Germinal center (tissue), 1 donor: ENCODE measurements at places on chromosomes 7 and 10.

DNA sequence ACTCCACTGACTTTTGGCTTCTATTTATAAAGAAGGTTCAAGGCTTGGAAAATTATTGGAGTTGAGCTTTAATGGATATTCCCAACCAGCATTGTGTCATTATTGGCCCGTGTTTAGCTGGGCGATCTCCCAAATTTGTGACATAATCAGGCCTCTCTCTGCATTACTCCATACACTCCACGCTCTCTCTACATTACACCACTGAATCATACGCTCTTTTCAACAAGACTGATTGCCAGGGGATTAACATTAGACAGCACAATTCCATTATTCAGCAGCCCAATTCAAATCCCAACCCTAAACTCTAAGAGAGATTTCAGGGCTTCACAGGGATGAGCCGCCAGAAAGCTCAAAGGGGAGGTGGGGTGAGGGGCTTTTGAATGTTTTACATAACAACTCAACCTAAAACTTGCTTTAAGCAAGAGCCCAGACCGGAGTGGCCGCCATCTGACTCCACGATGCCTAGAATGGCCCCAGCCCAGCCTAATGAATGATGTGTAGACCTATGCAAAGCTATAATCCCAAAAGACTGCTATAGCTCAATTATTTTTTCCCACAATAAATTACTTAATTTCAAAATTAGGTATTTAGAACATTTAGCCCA, 61.8 kb downstream of the FGFR2 start:
- no peak for DNase-seq

- peak; percentile 8 for DNase-seq
Measured at GRCh38 chr10:113960617-113961181, 83.0 kb upstream of the ADRB1 start.

- DNase-seq: no peak
Measured at GRCh38 chr10:103783681-103784080, 71.7 kb downstream of the SH3PXD2A start.

DNA sequence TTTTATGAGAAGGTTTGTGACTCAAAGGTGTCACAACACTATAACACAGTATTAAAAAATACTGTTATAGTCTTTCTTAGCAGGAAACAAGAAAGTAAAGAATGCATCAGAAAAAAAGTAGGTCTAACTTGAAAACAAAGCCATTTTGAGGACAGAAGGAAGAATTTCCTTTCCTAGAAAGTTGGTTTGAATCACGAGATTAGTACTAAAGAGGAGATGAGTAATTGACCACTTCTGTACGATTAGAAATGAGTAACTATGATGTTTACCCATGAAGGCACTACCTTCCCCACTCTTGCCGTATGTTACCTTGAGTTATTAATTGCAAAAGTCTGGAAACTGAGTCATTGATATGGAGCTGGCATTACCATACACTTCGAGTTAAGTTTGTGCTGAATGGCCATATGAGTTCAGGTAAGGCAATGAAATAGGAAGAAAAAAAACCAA, 65.2 kb downstream of the FAM185A start:
- no peak for DNase-seq

GRCh38 chr10:49651039-49651835, 28.2 kb upstream of the C10orf53 start:
- no peak for DNase-seq

DNA sequence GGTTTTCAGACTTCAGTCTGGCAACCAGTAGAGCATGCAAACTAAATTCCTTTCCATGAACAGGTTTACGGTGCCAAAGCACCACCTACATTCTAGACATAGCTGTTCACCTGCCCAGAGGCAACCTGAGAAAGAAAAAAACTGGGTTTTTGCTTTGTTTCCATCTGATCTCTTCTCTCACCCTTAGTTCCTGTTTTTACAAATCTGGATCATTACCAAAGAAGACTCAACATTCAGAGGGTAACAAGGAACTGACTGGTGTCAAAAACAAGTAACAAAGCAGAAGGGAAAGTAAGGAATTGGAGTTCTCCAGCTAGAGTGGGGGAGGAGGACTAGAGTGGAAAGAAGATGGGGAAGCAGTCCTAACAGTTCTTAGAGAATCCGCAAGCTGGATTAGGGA, 36.4 kb downstream of the CPVL start:
- DNase-seq: no peak

GRCh38 chr7:42128703-42129102, 108.3 kb downstream of the GLI3 start:
- no peak for DNase-seq

- DNase-seq: no peak
Measured at GRCh38 chr10:8338177-8338766, 283.8 kb downstream of the GATA3 start.

GRCh38 chr10:71737001-71737833, 17.6 kb upstream of the C10orf105 start:
- no peak for DNase-seq

DNA sequence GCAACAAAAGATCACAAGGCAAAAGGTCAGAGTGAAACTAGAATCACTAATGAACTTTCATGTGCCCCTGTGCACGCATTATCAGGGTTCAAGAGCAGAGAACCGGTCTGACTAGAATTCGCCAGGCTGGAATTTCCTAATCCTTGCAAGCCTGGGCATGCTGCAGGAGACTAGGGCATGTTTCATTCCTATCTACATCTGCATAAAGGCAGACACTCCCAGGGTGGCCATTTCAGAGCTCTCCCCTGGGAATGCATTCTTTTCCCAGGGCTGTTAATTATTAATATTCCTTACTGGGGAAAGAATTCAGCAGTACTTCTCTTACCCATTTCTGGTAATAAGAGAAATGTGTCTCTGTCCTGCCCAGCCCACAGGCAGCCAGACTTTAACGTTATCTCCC, 90.5 kb downstream of the CDC14C start:
- no peak for DNase-seq

- DNase-seq: no peak
Measured at GRCh38 chr10:2659660-2660209, 407.6 kb upstream of the PFKP start.

DNA sequence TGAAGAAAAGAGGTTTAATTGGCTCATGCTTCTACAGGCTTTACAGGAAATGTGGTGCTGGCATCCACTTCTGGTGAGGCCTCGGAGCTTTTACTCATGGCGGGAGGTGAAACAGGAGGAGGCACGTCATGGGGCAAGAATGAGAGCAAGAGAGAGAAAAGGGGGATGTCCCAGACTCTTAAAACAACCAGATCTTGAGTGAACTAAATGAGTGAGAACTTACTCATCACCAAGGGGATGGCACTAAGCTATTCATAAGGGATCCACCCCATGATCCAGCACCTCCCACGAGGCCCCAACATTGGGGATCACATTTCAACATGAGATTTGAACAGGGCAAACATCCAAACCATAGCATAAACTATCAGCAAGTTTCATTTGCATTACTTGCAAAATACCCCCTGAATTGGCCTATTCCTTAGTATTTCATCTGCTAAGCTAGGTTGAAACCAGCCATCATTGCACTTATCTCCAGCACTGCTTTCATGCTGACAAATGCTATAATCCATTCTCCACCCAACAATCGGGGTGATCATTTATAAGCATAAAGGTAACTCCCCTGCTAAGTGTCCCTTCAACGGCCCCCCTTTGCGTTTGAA, 179.0 kb downstream of the NOC3L start:
- no peak for DNase-seq

DNA sequence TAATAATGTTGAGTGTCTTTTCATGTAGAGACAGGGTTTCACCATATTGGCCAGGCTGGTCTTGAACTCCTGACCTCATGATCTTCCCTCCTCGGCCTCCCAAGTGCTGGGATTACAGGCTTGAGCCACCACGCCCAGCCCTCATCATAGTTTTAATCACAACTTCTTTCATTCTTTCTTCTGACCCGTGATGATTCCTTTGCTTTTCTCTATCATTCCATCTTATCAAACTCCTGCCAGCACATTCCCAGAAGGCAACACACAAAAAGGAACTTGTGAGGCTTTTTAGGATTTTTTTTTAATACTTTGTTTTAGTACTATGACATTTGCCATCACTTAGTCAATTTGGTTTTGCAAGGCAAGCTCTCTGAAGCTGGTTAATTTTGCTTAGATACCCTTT, 77.5 kb upstream of the MEOX2 start:
- no peak for DNase-seq

DNA sequence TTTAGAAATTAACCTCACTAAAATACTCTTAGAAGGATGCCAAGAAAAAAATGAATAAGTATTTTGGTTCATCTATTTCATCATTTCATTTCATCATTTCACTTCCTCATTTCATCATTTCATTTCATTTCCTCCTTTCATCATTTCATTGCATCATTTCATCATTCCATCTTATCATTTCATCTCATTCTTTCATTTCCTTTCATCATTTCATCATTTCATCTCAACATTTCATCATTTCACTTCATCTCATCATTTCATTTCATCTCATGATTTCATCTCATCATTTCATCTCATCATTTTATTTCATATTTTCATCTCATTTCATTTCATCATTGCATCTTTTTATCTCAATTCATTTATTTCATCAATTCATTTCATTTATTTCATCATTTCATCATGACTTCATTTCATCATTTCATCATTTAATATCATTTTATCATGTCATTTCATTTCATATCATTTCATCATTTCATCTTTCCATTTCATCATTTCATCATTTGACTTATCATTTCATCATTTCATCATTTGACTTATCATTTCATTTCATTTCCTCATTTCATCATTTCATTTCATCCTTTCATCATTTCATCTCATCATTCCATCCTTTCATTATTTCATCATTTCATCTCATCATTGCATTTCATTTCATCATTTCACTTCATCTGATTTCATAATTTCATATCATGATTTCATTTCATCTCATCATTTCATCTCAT, 129.9 kb downstream of the ZNF92 start:
- DNase-seq: no peak

GRCh38 chr7:107946881-107947280, 55.9 kb downstream of the DLD start:
- no peak for DNase-seq

- no peak for DNase-seq
Measured at GRCh38 chr10:2955064-2955463, 112.3 kb upstream of the PFKP start.

DNA sequence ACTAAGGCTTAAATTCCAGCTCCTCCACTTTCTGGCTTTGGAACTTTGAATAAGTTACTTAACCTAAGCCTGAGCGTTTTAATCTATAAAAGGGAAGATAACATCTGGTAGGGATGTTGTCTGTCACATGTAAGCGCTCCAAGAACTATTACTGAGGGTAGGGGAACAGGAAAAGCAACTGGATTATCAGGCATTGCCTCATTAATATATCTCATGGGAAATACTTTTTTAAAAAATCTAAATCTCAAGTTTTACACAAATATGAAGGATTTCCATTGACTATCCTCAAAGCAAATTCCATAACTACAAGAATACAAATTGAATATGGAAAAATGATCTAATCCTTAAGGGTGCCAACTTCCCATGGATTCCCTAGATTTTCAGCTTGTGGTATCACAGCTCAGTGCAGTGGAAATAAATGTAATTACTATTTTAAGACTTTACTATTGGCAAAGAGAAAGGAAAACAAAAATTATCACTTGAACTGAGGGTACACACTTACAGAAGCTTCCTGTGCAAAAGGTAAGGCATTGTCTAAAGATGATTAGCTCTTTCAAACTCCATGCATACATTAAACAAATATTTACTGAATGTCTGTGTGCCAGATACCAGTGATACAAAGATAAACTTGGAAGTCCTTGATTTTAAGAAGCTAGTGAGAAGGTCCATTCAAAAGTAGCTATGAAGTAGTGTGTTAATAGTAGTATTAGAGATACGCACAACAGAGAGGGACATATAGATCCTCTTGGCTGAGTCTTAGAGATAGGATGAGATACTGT, 38.4 kb downstream of the NT5C2 start:
- no peak for DNase-seq

- no peak for DNase-seq
Measured at GRCh38 chr7:22182149-22182548, 174.8 kb downstream of the RAPGEF5 start.

DNA sequence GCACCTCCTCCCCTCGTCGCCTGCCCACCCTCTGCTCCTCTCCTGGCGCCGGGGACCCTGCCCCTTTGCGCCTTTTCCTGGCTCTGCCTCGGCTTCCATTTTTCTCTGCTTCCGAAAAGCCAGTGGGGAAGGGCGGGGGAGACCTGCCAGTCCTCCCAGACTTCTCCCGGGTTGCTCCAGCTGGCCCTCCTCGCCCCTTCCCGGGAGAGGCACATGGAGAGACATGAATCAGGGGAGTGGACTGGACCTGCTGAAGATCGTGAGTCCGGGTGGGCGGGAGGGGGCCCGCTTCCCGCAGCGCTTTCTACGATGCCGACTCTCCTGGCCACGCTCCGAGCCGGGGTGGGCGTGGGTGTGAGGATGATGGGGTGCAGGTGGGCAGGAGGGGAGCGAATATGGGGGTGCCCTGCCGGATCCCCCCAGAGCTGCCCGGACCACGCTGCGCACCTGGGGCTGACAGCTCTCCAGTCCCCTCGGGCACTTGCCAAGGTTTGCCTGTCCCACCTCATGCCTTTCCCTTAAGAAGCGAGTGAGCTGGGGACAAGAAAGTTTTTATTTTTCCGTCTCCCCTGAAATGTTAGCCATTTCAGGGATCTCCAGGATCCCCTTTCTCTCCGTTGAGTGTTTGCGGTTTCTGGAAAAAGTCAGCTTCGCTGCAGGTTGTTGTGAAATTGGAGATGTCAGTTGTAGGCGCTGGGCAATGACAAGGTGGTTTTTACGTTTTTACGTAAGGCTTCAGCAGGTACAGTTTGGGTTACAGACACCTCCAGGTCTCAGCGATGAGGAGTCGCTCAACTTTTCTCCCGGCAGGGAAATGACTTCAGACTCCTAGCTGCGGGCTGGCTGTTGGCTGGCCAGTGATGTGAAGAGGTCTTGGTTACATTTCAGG, 977 bp downstream of the CACNB2 start:
- no peak for DNase-seq

GRCh38 chr10:90930070-90930837, 9.4 kb upstream of the ANKRD1 start:
- no peak for DNase-seq

DNA sequence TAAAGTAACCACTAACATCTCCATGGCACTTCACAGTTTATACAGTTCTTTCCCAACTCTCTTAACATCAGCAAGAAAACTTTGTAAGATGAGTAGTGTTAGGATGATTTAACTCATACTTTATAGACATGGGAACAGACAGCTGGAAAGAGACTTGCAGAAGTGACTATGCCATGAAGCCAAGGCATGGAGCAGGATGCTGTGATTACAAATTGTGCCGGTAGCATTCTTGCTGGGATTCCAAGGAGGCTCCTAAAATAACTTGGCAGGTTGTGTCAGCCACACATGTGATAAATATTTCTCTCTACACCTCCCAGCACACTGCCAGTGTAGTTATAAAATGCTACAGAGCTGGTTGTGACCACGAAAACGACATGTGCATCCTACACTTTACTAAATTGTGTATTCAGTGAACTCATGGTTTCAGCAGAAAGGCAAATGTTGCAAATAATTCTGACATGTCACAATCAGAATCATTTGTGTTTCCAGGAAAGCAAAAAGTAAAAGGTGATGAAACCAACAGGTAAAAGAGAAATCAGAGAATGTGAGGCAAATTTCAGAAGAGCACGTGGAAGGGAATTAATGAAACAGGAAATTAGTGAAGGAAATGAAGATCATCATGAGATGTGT, 5.6 kb upstream of the CYP3A4 start:
- no peak for DNase-seq
